Dermis microvascular lymphatic vessel endothelial cell (primary cell): ENCODE measurements at places on chromosomes 3 and 15. TPM values are rescaled to one million over a fixed set of nuclear protein-coding genes. Genes with fewer than 3 reads are reported as not detected.

Gene SNRPA1
- 11.0 and 13.5 TPM in 2 replicates for total RNA-seq

DNA sequence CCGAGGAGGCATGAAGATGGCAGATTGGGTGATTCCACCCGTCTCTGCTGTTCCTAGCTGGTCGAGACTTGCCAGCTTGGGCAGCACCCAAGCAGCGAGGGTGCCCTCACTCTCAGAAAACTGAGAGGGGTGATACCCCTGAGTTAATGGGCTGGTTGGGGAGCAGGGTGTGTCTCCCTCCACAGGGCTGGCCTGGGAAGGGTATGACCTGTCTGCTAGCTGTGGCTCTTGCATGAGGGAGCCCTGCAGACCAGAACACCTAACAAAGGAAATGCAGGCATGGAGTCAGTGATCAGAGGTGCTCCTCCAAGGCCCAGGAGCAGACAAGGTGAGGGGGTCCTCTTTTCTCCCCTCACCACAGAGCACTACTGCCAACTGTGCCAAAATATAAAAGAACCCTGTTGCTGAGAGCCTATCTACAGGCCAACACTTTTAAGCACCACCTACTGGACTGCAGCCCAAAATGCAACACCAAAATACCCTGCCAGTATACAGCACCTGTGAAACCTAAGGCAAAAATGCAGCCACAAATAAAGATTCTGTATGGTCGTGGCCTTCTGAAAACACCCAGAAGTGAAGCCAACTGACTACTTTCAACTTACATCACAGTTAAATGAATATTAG, 35.8 kb upstream of the PPM1L start:
- DNase-seq, result no peak

- DNase-seq, result no peak
These were observed 157.7 kb downstream of the SMAD6 start for GRCh38 chr15:66859688-66860253.

- no peak for DNase-seq
These were observed 14.7 kb downstream of the EDEM1 start for GRCh38 chr3:5202222-5202621.
